ENCODE measurements at places on chromosomes 11 and 22.
A peak's percentile ranks its signal among the peaks of the same experiment; 100 is the strongest.

DNA sequence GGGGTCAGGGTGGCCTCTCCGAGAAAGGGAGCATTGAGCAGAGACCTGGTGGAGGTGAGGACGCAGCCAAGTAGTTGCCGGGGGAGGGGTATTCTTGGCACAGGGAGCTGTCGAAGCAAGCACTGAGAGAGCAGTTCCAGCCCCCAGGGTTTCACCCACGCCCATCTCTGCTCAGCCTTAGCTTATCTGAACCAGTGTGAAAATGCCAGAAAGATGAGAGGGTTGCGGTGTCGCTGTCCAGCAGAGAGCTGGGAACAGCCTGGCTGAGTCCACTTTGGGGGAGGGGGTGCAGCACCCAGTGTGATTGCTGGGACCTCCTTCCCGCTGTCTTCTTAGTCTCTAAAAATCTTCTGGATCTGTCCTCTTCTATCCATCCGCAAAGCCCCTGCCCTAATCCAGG is 123.3 kb upstream of the TBCEL start:
- DNase-seq, result no peak

- DNase-seq, result no peak
Measured at GRCh38 chr11:14582793-14583192, 60.8 kb upstream of the PDE3B start.

- no peak for DNase-seq
Measured at GRCh38 chr11:61969391-61969758, 1.9 kb upstream of the FTH1 start.

- no peak for DNase-seq
Measured at GRCh38 chr11:57885298-57886050, 123.9 kb downstream of the CTNND1 start.

DNA sequence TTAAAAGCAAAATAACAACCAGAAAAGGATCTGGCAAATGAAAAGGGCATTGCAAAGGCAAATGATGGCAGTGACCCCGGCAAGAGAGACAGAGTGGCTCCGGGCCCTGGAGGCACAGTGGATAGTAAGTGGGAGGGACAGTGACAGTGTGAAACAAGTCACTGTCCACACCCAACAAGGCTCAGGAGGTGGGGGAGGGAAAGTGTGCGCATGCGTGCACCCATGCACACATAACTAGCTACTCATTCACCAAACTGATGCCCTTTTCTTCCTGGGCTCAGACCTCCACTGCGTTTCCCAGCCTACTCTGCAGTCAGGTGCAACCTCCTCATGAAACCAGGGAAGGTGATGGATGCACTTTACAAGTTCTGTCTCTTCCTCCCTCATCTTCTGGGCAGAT is 108.4 kb downstream of the SHANK2 start:
- no peak for DNase-seq

DNA sequence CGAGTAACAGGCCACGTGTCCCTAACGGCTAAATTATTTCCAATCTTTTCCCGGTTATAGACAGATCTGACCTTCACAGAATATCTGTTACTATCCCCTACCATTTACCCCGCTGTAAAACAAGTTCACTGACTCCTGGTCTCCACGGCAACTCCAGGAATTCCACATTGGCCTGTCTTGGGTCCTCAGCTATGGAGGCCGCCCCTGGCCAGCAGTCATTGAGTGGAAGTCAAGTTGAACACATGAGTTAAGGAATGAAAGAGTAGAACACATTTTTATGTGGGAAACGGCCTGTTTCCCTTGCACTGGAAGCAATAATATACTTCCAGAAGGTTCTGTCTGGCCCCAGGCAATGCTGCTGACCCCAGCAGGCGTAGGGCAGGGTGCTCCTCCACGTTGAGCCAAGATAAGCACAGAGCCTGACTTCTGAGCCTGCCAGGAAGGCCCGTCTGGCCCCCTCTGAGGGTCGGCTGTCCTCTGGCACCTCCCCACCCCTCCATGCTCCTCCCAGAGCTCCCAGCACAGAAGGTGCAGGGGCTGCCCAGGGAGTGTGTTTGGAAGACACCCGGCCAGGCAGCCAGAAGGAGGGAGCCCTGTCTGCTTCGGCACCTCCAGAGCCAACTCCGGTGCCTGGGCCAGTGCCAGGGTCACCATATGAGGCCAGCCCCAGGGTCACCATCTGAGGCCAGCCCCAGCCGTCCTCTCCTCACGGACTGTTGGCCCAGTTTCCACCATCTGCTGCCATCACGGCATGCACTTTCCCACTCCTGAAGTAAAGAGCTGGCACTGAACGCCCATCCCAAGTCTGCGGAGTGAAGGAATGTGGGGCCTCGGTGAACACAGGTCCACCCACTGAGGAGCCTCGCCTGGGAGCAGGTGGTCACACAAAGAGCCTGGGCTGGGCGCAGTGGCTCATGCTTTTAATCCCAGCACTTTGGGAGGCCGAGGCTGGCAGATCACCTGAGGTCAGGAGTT is 813.2 kb downstream of the BRD1 start:
- DNase-seq, result no peak

DNA sequence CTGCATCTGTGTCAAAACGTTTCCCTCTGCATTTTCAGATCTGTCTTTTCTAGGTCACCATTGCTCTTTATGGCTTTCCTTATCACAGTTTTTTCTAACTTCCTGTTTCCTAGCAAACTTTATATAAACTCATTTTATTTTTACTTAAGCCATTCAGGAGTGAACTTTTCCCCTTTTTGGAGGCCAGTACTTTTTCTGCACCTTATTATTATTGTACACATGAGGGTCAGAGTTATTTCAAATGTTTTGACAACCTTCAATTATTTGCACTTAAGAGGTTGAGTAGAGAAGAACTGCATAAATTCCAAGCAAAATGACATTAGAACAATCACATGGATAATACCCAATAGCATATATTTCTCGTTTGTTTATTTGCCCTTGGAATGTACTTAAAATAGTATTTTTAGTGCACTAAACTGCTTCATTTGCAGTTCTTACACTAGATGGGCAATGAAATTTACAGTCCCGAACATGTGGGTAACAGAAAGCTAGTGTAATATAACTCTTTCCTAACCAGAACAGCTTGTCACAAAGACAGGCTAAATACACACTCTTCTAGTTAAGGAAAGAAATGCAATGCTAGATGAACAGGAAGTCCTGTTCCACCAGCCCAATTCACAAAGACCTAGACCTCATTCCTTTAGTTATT is 79.5 kb downstream of the UBASH3B start:
- DNase-seq, result no peak

DNA sequence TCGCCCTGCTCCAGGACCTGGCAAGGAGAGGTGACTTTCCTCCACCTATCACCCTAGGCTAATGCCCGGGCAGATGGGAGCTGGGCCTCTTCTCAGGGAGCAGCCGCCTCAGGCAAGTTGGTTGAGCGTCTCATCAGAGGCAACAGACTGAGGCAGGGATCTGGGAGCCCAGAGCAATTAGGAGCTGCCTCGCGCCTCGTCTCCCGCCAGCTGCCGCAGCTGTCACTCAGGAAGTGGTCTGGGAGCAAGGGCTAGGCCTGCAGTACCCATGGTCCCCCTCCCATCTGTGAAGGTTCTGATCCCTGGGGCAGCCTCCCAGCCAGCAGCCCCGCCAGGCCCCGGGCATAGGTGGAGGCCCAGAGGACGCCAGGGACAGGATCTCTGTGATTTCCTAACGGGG is 4.6 kb upstream of the CABP7 start:
- no peak for DNase-seq

DNA sequence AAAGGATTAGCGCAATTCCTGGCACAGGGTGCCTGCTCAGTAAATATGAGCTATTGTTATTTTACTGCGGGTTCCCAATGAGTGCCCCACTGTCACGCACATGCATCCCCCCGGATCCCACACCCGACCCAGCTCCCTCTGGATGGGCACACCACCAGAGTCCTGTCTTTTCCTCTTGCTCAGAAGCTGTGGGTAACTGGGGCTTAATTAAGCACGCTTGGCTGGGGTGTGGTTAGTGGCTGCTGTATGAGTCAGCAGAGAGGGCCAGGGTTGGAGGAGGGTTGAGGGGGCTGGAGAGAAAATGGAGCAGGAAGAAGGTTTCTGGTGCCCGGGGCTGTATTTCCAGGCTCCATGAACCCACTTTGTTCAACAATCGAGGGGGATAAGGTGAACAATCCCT is 30.3 kb upstream of the NECTIN1 start:
- peak; percentile 2 for DNase-seq

DNA sequence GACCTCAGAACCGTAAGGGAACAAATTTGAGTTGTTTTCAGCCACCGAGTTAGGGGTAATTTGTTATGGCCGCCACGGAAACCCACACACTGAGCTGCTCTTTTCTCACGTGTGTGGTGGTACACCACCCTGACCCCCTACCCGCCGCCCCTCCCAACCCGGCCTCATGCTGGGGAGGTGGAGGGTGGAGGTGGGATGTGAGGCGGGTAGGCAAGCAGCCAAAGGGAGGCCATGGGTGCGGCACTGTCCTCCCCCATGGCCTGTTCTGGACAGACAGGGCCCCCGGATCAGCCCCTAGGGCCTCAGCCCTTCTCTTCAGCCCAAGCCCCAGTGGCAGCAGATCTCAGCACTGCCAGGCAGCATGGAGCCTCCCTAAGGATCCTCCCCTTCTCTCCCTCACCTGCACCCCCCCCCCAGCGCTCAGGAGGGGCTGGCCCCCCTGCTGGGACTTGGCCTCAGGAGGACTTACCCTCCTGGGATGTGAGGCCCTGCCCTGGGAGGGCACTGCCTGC is 7.9 kb downstream of the PRR5 start:
- no peak for DNase-seq

GRCh38 chr11:66918741-66919140 is 39.4 kb downstream of the PC start:
- DNase-seq, result no peak

GRCh38 chr11:73366265-73366610 is 10.0 kb upstream of the RELT start:
- no peak for DNase-seq

GRCh38 chr22:29069463-29069862 is 3.4 kb upstream of the KREMEN1 start:
- no peak for DNase-seq

- DNase-seq, result no peak
Measured at GRCh38 chr11:119791047-119791446, 62.0 kb upstream of the NECTIN1 start.

DNA sequence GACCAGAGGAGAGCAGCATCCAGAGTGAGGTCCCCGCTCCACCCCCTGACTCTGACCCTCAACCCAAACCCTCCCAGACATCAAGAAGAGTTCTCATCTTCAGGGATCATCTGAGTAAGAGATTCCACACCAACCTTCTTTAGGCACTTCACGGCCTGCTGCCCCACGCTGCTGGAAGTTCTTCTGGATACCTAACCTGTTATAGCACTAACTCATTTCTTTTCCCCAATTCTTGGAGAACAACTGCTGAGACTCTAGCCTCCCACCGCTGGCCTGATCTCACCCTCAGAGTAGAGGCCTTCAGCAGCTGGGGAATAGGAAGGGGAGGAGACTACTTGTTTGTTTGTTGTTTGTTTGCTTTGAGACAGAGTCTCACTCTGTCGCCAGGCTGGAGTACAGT is 7.3 kb downstream of the TMPRSS13 start:
- DNase-seq, result no peak

DNA sequence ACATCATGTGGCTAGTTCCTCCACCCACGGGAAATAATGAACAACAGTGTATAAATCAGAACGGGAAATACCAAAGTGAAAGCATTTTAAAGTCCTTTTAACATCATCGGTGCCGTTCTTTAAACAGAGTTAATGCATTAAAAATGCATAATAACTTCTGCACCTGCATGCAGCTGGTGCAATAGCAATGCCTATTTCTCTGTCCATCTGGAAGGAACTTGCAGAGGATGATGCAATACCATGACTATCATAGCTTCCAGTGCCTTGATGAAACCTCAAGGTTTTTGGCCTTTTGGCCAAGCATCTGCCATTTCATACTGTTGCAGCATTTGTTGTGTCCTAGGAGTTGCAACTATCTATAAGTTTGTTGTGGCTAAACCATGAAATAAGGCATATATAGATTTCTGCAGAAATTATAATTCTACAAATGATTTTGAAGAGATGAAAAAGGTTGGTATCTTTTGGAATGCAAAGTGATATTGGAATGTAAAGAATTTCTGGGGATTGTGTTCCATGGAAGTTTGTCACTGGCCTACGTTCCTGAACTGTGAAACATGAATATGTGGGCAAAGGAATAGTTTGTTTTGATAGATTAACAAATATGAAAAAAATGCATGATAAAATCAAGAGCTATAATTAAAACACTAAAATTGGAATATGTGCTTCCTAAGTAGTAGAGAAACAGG is 9.8 kb upstream of the EIF3F start:
- peak; percentile 71 for DNase-seq

DNA sequence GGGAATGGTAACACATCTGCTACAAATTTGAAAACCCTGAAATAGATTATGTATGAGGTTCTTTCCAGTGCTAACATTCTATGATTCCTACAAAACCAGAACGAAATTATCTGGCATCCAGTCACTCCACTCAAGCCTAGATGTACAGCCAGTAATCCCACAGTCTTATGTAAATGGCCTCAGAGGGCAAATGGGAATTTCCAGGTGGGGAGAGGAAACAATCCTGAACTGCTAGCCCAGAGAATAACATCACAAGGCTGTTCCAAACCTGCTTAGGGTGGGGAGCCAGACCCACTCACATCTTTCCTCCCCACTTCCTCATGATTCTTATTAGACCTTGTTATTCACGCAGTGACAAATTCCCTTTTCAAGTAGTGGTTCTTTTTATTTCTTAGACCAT is 3.5 kb downstream of the FIBIN start:
- DNase-seq, result no peak

DNA sequence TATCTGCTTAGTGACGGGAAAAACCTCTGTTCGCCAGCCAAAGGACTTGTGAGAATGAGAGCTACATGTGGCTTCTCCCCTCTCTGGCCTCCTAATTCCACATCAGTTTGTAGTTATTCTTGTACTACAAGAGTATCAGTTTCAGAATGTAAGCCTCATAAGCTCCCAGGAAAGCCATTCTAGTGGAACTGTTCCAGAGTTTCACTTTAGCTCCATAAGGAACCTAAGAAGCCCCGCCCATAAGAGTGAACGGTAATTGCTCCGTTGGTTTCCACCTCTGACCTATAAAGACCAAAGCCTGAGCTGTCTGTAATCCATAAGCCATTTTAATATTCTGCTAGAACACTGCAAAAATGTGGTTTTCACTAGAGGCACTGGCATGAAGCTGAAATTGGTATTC is 53.0 kb downstream of the SIK3 start:
- DNase-seq, result peak; percentile 48

- no peak for DNase-seq
Measured at GRCh38 chr22:27594474-27595134, 207.0 kb downstream of the MN1 start.

DNA sequence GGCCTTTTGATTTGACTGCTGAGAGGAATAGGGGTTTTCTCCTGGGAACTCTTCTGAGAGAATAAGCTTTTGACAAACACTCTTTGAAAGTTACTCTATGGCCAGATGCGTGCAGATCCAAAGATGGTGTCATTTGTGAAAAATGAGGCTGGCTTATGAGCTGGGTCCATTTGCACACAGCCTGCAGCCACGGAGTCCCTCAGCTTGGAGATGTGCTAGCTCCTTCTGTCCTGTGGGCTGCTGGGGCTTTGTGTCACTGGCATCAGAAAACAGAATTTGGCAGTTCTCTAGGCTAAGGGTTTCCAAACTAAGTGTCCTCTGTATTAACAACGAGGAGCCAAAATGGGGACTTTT is 702.4 kb downstream of the NTM start:
- DNase-seq, result no peak

GRCh38 chr22:39880722-39881121 is 12.8 kb downstream of the ENTHD1 start:
- DNase-seq, result no peak

- DNase-seq, result peak; percentile 27
Measured at GRCh38 chr11:127042445-127042844, 41.9 kb upstream of the KIRREL3 start.
